ENCODE measurements at places on chromosomes 7 and 10.

GRCh38 chr7:113504142-113504541, 385.8 kb upstream of the SMIM30 start:
- DNase-seq: no peak

- no peak for DNase-seq
Observed at GRCh38 chr10:96600337-96600736, 13.5 kb upstream of the TM9SF3 start.

GRCh38 chr10:34907743-34908430, 92.8 kb upstream of the PARD3 start:
- DNase-seq: no peak

- no peak for DNase-seq
Observed at GRCh38 chr10:69512901-69513300, 60.3 kb downstream of the NEUROG3 start.

GRCh38 chr7:107638594-107638993, 22.0 kb upstream of the SLC26A4 start:
- DNase-seq: no peak

DNA sequence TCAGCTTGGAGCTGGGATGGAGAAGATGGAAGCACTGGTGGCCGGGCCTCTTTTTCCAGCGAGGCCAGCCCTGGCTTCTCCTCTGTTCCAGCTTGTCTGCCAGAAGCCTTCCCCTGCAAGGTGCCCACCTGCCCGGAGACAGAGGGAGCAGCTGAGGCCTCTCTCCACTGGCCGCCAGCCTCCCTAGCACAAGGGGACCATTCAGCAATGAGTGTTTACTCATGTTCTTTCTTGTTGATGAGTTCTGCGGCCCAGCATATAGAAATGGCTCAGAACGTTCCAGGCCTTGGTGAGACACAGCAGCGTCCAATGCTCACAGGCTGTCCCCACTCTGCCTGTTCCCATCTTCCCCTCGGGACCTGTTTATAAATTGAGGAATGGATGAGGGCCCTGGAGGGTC, 47.3 kb downstream of the CHST3 start:
- no peak for DNase-seq

DNA sequence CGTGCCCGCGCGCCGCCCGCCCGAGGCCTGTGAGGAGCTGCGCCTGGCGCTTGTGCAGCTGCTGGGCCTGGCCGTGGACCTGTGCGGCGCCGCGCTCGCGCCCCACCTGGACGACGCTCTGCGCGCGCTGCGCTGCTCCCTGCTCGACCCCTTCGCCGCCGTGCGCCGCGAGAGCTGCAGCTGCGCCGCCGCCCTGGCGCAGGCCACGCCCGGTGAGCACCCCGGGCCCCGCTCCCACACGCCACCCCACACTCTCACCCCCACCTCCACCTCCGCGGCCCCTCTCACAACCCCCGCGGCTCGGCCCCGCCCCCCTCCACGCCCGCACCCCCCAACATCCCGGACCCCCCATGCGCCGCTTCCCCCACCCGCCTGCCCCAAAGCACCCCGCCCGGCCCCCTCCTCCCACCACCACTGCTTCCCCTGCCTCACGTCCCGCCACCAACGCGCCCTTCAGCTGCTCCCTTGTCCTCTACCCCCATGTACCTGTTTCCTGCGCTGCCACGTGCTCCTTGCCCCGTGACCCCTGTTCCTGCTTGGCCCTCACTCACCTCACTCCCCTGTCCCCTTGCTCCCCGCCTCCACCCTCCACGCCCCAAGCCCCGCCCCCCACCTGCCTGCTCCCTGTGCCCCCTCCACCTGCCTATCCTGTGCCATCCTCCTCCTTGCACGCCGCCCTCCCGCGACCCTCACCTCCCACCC, at the start of gene PRKAR1B:
TSS of gene PRKAR1B (minus strand) at position 178 of the 702 bp plus-strand sequence. CDS start 15,776 bp downstream, outside the sequence.
- peak; percentile 66 for DNase-seq

DNA sequence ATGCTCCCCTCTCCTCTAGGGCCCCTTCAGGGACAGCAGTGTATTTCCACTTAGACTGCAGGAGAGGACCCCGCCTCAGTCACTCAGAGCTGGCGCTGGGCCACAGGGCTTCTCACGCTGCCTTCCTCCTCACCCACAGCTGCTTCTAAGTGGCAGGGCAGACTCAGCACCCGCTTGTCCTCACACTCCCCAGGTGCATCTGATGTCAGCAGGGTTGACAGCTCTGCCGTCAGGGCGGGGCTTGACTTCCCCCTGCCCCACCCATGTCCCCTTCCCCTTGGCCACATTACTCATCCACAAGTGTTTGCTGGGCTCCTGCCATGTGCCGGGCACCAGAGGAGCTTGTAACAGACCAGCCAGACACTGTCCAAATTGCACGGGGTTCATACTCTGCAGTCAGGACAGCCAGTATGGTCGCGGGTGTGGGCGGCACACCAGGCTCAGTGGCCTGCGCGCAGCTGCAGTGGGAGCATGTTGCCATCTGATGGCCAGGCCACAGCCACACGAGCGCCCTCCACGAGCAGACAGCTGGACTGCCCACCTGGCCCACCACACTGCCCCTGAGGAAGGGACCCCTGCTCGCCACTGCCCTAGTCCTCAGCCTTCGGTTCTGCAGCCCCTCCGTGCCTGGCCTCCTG, 29.3 kb upstream of the TTYH3 start:
- no peak for DNase-seq

DNA sequence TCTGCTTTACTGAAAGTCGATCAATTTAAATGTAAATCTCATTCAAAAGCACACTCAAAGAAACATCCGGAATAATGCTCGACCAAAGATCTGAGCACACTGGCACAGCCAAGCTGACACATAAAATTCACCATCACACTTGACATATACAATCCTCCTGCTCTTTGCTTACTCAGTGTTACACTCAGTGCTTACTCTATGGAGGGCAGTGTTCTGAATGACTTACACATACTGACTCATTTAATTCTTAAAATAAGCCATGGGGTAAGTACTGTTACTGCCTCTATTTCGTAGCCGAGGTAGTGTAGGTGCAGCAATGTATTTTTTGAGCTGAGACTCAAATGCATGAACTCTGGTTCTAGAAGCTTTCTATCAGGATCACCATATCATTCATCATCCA, 421.5 kb upstream of the LRRN3 start:
- DNase-seq: no peak

GRCh38 chr10:127678091-127678490, 58.9 kb upstream of the FOXI2 start:
- no peak for DNase-seq

GRCh38 chr10:30047430-30047829, 12.0 kb downstream of the JCAD start:
- no peak for DNase-seq

- no peak for DNase-seq
Observed at GRCh38 chr10:96497391-96497790, 16.3 kb downstream of the TLL2 start.

- DNase-seq: no peak
Observed at GRCh38 chr10:60828489-60828852, 50.2 kb downstream of the CDK1 start.

- DNase-seq: no peak
Observed at GRCh38 chr7:30657131-30657530, 25.1 kb downstream of the CRHR2 start.

DNA sequence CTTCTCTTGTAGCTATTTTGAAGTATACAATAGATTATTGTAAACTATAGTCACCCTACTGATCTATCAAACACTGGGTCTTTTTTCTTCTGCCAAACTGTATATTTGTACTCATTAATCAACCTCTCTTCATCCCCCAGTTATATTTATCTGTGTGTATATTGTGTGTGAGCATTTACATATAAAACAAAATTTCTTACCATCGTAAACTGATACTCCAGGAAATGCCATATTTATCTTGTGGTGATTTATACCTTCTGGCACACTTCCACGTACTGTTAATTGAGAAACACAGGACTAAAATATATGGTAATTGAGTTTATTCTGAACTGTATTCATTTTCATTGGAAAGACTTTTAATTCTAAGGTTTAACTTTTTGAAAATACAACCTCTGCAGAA, 18.9 kb downstream of the ANLN start:
- no peak for DNase-seq

GRCh38 chr7:57354679-57355338, 95.2 kb upstream of the ZNF716 start:
- DNase-seq: no peak

DNA sequence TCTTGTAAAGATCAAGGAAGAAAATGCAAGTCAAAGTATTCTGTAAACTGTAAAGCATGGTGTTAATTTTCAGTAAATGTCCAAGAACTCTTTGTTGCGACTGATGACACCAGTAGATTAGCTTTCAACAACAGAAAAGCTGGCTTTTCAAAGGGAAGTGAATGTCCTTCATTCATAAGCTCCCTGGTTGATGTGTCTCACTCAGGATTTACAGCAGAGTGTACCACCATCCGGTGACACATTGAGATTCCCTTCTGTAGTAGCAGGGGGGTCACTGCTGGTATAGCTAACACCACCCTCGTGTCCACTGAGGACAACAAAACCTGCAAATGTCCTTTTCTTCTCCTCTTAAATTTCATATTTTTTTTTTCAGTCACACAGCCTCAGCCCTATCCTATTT, 253.4 kb downstream of the SORCS1 start:
- no peak for DNase-seq

- no peak for DNase-seq
Observed at GRCh38 chr7:128259131-128260061, 18.3 kb downstream of the LEP start.

GRCh38 chr10:81109200-81109752, 571.6 kb downstream of the SH2D4B start:
- no peak for DNase-seq

DNA sequence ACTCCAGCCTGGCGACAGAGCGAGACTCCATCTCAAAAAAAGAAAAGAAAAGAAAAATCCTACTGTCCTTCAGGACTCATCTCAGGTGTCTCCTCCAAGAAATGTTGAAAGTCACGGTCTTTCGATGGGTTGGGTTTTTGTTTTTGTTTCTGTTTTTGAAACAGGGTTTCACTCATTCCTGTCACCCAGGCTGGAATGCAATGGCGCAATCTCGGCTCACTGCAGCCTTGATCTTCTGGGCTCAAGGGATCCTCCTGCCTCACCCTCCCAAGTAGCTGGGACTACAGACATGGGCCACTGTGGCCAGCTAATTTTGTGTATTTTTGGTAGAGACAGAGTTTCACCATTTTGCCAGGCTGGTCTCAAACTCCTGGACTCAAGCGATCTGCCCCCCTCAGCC, 3.1 kb upstream of the SORBS1 start:
- DNase-seq: no peak

DNA sequence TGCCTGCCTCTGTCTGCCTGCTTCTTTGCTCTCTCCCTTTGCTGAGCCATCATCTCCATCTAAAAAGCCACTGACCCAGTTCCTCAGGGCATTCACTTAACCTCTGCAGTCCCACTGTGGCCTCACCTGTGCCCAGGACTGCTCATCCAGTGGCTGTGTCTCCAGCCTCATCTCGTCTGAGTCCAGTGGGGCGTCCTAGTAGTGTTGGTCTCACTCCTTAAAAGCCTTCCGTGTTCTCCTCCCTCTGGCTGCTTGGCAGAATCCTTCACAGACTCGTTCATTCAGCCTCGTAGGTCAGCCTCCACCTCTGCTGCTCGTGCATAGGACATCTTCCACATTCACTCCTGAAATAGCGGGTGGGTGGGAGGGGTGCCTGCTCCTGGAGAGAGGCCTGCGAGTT, 7.3 kb downstream of the RARRES2 start:
- DNase-seq: no peak

DNA sequence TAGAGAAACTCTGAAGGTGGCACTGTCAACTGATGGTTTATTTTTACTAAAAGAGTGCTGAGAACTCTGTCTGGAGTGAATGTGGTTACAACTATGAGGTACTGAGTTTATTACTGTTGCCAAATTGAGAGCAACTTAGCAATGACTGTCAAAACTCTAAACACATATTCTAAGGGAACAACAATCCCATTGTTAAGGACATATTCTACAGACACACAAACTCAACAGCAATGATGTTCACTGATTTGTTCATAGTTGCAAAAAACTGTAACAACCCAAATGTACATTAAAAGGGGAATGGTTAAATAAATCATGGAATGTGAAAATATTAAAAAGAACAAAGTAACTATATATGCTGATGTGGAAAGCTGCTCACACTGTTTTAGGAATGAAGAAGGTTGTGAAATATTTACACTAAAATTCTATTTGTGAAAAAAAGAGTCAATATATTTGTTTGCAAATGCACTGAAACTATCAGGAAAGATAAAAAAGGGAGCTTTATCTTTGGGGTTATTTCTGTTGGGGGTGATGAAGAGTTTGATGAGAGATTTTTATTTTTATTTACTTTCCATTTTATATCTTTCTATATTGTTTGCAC, 12.9 kb downstream of the PON2 start:
- no peak for DNase-seq

DNA sequence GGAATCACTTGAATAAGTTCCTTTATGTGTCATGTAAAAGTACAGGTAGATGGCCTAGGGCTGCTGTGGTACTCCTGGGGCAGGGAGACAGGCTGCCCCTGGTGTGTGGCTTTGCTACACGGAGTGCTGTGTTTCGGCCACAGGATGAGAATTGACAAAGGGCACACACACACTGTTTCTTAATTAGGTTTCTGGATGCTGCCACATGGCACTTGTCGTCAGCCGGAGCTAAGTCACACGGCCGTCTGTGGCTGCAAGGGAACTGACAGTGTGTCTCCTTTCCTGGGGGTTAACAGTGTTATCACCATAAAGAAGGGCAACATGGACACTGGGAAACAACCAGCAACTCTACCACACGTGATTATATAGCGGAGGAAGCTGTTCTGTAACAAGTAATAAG, 55.7 kb upstream of the CREB5 start:
- DNase-seq: no peak

DNA sequence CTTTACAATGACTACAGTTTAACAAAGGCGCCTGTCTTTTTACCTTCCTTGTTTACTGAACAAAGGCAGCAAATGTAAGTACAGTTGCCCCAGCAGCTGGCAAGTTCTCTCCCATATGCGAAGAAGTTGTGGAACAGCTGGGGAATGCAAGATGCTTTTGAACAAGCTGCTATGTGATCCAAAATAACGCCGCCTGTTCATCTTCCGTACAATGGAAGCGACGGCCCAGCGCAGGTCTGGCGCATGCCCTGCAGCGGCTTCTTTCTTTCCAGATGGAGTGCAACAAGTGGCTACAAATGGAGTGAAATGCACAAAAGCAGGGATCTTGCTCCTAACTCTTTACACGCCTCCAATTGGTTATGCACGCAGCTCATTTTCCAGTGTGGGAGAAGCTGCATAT, 97.0 kb upstream of the SVIL start:
- DNase-seq: no peak

DNA sequence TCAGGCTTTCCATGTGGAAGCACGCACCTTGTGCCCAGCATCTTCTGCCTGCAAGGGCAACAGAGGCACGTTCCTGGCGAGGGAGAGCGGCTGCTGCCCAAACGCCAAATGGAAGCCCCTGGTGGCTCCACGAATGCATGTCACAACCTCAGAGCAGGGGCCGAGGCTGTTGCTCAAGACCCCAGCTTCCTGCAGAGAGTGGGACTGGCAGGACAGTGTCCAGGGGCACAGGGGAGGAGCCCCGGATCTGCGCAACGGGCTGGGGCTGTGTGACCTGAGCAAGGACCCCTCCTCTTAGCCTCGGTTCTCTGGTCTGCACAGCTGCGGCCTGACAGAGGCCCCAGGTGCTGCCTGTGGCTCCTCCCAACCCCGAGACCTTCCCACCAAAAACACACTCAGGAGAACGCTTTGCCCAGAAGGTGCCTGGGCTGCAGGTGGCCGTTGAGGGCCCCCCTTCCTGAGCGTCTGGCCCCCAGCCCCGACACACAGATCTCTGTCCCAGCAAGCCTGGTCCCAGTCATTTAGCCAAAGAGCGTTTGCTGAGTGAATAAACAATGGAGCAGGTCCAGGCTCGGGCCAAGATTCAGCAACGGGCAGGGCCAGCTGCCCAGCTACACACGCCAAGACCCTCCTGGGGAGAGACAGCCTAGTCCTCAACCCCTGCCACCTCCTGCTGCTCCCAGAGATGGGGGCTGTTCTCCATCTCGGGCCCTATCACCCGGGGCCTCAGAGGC, 1.2 kb downstream of the MICALL2 start:
- no peak for DNase-seq
